Stimulated activated CD8-positive, alpha-beta memory T cell treated with anti-CD3 and anti-CD28 coated beads, Interleukin-4, amount 100 ng/mL, for 1 hour (primary cell): ENCODE measurements at places on chromosomes 13 and 19.

GRCh38 chr19:48698046-48698445 is 2.3 kb downstream of the FUT2 start:
- no peak for DNase-seq

- no peak for DNase-seq
Measured at GRCh38 chr19:11581740-11582139, 4.3 kb upstream of the ACP5 start.

DNA sequence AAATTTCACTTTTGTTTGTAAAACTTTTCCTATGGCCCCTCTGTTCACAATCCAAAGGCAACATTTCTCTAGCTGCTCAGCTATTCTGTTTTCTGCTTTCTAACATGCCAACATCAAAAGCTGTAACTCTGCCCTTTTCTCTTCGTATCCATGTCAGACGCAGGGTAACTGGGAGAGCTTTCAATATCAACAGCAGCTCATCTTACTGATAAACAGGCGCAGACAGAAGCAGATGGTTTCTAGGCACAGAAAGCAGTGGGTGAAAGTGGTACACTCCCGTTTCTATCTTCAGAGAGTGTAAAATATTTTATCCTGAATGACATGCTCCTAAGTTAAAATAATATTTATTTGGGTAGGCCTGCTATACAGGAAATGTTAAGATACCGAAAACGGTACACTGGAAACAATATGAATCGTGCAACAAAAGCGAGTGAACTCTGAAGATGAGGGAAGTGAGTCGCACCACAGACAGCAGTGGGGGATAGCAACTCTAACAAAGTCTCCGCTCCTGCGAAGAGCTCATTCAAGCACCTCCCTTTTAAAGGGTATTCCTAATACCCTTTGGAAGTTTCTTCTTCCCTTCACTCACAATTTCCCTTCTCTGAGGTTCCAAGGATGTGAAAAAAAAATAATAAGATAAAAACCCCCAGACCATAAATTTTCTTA is 798.3 kb downstream of the GPC5 start:
- DNase-seq: no peak

GRCh38 chr19:49802836-49803528 is 10.1 kb downstream of the FUZ start:
- DNase-seq: no peak

GRCh38 chr13:74288361-74288911 is 154.2 kb upstream of the KLF12 start:
- DNase-seq: no peak

DNA sequence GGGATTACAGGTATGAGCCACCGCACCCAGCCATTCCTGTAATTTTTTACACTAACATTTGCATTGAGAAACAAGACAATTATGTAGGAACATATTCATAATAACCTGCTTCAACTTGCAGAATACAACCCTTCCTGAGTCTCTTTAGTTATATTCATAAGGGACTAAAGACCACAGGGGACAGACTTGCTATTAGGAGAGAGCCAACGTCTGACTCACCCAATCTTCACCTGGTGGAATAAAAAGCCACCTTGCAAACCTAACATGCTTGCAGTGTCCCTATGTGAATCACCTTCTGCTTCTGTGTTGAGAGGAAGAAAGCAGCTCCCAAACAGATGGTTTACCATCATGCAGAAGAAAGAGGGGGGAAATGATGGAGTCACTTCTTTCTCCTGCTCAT is 456.1 kb downstream of the PCDH9 start:
- no peak for DNase-seq

- DNase-seq: no peak
Measured at GRCh38 chr19:41700381-41701195, 7.8 kb upstream of the CEACAM5 start.

DNA sequence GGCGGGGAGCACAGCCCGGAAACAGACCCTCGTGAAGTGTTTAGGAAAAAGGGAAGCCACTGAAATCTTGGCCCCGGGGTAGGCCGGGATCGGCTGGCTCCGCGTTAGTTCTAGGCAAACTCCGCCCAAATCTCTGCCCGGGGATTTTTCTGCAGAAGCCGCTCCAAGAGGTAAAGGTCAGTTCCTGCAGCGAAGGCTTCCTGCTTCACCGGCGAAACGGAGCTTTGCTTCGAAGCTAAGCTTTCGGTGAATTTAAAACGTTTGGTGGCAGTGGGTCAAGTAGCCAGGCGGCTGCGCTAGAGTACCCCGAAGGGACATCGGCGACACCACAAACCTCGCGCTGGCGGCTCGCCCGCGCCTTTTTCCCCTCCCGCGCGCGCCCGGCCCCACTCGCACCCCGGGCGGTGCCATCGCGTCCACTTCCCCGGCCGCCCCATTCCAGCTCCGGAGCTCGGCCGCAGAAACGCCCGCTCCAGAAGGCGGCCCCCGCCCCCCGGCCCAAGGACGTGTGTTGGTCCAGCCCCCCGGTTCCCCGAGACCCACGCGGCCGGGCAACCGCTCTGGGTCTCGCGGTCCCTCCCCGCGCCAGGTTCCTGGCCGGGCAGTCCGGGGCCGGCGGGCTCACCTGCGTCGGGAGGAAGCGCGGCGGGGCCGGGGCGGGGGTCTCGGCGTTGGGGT is 441 bp downstream of the GJB2 start:
- no peak for DNase-seq

DNA sequence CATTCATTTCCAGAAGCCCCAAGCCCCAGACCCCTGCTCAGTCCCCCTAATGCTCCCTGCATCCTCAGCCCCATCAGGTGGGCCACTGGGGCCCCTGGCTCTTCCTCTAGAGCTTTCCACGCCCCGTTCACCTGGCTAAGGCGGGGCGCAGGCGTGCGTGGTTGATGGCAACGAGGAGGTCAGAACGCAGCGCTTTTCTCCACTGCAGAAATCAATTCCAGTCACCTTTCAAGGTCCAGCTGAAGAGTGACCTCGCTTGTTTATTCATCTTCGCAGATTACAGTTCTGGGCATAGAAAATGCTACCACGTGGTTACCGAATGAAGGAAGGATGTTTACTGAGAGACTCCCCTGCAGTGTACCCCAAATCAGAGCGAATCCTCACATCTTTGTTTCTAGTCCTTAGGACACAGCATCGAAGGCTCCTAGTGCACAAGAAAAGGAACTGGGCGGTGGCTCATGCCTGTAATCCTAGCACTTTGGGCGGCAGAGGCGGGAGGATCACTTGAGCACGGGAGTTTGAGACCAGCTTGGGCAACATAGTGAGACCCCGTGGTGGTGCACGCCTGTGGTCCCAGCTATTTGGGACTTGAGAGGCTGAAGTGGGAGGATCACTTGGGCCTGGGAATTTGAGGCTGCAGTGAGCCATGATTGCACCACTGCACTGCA is 828 bp upstream of the PBX4 start:
- DNase-seq: no peak

GRCh38 chr19:12791345-12792050 is at the start of gene JUNB:
TSS of gene JUNB (plus strand) at chr19:12791486. CDS start at chr19:12791772, 286 bp downstream.
- peak; percentile 95 for DNase-seq

DNA sequence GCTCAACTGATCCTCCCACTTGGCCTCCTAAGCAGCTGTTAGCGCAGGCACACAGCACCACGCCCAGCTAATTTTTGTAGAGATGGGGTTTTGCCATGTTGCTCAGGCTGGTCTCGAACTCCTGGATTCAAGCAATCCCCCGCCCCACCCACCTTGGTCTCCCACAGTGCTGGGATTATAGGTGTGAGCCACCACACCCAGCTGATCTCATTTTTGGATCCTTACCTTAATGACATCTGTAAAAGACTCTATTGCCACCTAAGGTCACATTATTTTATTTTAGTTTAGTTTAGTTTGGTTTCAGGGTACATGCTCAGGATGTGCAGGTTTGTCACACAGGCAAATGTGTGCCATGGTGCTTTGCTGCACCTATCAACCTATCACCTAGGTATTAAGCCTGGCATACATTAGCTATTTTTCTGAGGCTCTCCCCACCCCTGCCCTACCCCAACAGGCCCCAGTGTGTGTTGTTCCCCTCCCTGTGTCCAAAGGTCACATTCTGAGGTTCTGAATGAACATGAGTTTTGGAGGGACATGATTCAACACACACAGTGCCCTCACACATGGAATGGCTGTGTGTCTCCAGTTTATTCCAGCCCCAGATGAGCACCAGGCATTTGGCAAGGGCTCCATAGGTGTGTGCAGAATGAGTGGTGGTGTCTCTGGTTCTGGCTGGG is 1.3 kb downstream of the OR10H5 start:
- no peak for DNase-seq

DNA sequence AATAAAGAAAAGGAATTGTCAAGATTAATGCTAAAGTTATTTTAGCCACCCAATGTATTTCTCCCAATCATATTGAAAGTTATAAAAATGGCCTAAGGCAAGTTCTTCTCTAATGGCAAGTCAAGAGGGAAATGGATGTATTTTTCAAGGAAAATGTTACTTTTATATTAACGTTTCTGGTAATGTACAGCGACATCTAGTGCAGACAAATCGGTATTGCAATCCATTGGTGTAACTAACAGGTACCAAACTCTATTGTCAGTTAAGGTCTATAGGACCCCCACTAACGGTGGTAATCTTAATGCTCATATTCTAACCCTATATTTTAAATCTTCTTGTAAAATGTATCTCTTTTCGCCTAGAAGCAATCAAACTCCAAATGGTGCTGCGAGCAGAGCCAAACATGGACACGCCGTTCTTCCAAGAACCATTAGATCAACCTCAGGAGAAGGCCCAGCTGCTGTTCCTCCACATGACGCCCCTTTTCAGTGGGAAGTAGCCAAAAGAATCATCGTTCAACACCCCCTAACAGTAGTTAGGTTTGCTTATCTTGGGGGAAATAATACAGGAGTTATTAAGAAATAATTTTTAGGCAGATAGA is 98.5 kb upstream of the PABPC3 start:
- no peak for DNase-seq

DNA sequence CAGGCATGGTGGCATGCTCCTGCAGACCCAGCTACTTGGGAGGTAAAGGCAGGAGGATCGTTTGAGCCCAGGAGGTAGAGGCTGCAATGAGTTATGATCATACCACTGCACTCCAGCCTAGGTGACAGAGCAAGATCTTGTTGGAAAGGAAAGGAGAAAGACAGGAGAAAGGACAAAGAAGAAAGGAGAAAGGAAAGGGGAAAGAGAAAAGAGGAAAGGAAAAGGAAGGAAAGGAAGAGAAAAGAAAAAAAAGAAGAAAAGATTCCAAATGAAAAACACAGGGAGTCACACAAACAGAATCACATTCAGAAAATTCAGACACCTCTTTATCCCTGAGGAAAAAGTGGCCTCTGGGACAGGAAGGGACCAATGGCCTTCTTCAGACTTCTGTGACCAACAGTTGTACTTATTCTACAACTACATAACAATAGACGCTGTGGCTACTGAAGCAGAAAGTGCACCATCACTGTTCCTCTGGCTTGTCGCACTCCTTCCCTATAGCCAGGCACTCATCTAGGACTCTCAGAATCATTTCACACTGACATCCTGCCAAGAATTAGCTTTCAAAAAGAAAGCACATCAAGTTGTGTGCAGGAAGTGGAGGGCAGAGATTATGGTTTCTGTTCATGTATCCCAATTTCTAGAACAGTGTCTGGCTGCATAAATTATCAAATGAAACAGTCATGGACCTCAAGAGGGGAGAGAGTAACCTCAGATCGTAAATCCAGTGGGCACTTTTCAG is 5.9 kb downstream of the MTMR6 start:
- no peak for DNase-seq

DNA sequence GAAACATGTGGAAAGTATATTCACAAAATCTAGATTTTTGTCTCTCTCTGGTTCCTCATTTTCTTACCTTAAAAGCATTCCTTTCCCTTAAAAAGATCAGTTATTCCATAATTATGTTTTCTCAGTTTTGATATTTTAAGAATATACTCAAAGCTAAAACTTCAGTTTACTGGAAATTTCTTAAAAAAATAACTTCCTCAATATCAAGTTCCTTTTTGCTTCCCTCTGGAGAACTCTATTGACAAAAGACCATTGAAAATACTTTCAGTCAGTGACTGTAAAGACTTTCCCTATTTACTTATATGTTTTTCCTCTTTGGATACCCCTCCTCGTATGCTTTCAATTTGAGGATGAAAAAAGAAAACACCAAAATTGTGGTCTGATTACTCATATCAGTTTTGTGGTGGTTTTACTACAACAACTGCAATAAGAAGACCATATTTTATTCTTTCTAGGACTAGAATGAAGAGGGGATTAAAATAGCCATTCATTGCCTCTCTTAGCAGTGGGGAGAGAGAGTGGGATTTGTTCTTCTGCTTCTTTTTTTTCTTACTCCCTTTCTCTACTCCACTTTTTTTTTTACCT is 113.2 kb downstream of the ESD start:
- no peak for DNase-seq

GRCh38 chr13:75194717-75195462 is 287.1 kb downstream of the TBC1D4 start:
- no peak for DNase-seq

DNA sequence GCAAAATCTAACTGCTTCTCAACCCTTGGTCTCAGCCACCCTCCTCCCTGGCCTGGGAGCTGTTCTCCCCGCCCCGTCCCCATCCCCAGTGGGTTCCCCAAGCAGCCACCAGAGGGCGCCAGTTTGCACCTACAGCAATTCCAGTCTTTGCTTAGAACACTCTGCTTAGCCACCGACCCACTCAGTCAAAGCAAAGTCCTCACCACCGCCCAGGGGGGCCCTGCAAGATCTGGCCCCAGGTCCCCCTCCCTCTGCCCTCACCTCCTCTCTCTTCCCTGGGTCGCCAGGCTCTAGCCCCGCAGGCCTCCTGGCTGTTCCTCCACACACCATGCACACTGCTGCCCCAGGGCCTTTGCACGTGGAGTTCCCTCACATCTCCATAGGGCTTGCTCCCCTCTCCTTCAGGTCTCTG is 12.4 kb downstream of the TMEM143 start:
- DNase-seq: peak; percentile 68

DNA sequence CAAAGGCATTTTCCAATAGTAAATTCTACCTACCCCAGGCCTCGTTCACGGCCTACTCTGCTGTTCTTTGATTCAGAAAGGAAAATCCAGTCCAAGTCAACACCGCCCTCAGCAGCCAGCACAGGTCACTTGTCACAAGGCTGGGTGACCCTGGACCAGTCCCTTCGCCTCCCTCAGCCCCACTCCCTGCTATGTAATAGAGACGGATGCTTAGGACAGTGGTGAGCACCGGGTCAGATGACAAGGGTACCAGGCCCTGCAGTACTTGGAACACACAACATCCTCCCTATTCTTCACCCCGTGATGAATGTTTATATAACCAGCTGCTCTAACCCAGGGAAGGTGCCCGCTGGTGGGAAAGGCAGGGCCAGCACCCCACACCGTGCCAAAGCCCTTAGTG is 14.3 kb downstream of the LATS2 start:
- DNase-seq: no peak

- DNase-seq: no peak
Measured at GRCh38 chr13:78607409-78608251, 4.3 kb upstream of the POU4F1 start.

- no peak for DNase-seq
Measured at GRCh38 chr13:72565893-72566292, 161.5 kb downstream of the MZT1 start.

GRCh38 chr13:112174476-112175110 is 107.6 kb downstream of the SOX1 start:
- DNase-seq: no peak

DNA sequence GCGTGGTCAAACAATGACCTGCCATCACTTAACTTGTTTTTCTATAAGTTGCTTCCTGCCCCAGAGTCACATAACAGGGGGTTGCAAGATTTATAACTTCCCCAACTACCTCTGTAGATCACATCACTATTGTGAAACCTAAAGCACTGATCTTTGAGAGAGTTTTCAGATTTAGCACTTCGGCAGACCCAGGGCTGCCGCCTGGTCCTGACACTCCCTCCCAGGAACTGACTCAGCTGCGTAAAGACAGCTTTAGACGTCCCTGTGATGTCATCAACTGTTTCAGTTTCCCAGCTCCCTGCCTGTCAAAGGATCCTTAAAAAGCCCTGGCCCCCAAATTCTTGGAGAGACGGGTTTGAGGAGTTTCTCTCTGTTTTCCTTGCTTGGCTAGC is 33.3 kb downstream of the IGFL2 start:
- DNase-seq: no peak
